ENCODE measurements at places on chromosomes 4 and X.

DNA sequence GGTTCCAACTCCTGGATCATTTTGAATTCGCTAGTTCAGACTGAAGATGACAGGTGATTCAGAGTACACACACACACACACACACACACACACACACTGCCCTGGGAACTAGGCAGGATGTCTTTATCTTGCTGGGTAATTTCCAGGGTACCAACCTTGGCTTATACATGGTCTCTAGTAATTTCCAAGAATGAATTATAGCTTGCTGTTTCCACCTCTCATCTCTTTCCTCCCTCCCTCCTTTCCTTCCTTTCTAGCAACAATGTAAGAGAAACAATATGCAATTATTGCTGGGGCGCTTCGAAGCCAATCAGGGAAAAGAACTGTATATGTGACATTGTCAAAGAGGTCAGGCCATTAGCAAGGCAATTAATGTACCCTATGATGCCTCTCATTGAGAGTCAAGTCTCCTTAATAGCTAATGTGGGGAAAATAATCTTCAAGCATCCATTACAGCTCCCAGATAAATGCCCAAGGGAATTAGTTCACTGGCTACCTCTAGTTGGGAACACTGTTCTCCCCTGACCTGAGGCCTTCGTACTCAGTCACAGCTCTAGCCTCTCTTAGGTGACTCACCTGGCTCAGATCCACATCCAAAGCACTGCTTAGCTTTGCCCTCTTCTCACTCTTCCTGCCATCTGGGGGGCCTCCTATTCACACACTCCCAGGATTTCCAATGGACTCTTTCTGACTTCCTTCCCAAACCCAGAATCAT is 311.5 kb downstream of the PPP1R2C start:
- no peak for DNase-seq

GRCh38 chr4:86506591-86506990 is 87.5 kb upstream of the PTPN13 start:
- no peak for DNase-seq

DNA sequence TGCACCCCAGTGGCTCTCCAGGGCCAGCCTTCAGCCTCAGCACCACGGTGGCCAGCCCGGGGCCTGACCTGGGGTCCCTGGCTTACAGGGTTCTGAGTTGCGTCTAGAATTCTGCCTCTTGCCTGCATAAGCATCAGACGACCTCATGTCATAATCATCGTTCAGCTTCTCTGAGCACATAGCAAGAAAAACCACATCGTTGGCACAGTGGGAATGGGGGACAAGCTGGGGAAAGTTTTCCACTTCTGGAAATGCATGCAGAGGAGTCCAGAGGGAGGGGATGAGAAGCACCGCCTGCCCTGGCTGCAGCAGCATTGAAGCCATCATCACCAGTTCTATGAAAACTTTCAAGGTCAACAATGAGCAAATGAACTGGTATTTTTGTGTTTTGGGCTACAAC is 441.0 kb upstream of the FRG1 start:
- DNase-seq, result no peak

GRCh38 chrX:28586286-28586685 is 960 bp upstream of the IL1RAPL1 start:
- no peak for DNase-seq

- DNase-seq, result no peak
These were observed 115.1 kb upstream of the PNPLA4 start for GRCh38 chrX:8042304-8042703.

Data from esophagus squamous epithelium (tissue), 5 donors.